Neural crest cell (in vitro differentiated cells): ENCODE measurements at places on chromosomes 3 and 15. TPM values are rescaled to one million over a fixed set of nuclear protein-coding genes. Genes with fewer than 3 reads are reported as not detected.

- no peaks in the 10 kb centered on the region for H3K4me1 ChIP-seq
- H3K27ac ChIP-seq: no peak overlapping the region
- H3K4me3 ChIP-seq: no peak overlapping the region
- no peak for DNase-seq
These were observed 287.5 kb downstream of the ULK4 start for GRCh38 chr3:41674449-41674848.

DNA sequence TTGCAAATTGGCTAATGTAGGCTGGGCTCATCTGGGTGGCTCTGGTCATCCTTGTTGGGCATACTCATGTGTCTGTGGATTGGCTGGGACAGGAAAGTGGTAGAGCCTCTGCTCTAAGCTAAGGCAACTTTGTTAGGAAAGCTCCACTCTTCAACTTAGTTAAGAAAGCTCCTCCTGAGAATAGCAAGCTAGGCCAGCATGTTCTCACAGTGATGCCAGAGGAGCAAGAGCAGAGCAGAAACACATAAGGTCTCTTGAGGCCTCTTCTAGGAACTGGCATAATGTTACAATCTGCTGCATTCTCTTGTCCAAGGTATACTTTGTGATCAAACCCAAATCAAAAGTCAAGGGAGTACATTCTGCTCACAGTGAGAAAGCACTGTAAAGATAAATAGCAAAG is 158.6 kb upstream of the RORA start:
- H3K27ac ChIP-seq: no peak overlapping the region
- no peaks in the 10 kb centered on the region for H3K4me1 ChIP-seq
- no peaks in the 10 kb centered on the region for H3K27me3 ChIP-seq

- no peaks in the 10 kb centered on the region for H3K27me3 ChIP-seq
- no peak overlapping the region for H3K4me3 ChIP-seq
- H3K27ac ChIP-seq: no peak overlapping the region
- H3K4me1 ChIP-seq: peaks cover 4% of the 10 kb centered on the region
These were observed 40.1 kb downstream of the TMEM44 start for GRCh38 chr3:194592798-194593752.

GRCh38 chr15:67931861-67932260 is 92.0 kb upstream of the RNU6-1 start:
- H3K4me3 ChIP-seq: no peak overlapping the region
- no peaks in the 10 kb centered on the region for H3K4me1 ChIP-seq
- no peak overlapping the region for H3K27ac ChIP-seq
- DNase-seq: no peak

- H3K4me1 ChIP-seq: no peaks in the 10 kb centered on the region
- H3K27ac ChIP-seq: no peak overlapping the region
- no peak for DNase-seq
These were observed 267.3 kb downstream of the LPP start for GRCh38 chr3:188421151-188421821.

GRCh38 chr3:100087198-100087597 is 27.1 kb downstream of the FILIP1L start:
- H3K27ac ChIP-seq: peak overlapping the region; percentile 79
- H3K27me3 ChIP-seq: no peaks in the 10 kb centered on the region
- H3K4me1 ChIP-seq: peaks cover 36% of the 10 kb centered on the region
- no peak overlapping the region for H3K4me3 ChIP-seq
- DNase-seq: no peak

DNA sequence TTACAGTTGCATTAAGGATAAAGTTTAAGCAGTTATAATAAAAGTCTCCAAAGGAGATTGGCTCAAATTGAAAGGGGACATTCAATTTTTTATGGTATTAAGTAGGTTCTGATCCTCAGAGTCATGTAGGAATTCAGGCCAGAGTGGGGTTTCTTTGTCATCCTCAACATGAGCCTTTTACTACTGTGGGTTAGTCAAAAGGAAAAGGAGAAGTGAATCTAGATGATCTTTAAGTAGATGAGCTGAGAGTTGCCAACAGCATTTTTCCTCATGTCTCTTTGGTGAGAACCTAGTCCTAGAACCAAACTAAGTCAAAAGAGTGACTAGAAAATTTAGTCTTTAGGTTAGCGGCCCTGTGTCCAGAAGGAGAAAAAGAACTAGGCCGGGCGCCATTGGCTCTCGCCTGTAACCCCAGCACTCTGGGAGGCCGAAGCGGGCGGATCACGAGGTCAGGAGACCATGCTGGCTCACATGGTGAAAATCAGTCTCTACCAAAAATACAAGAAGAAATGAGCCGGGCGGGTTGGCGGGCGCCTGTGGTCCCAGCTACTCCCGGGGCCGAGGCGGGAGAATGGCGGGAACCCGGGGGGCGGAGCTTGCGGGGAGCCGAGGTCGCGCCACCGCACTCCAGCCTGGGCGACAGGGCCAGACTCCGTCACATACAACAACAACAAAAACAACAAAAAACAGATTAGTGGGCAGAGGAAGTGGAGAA is 4.2 kb upstream of the CHL1 start:
- H3K27me3 ChIP-seq: peaks cover 55% of the 10 kb centered on the region
- DNase-seq: no peak
- no peak overlapping the region for H3K4me3 ChIP-seq
- peaks cover 6% of the 10 kb centered on the region for H3K4me1 ChIP-seq
- no peaks in the 10 kb centered on the region for H3K36me3 ChIP-seq

DNA sequence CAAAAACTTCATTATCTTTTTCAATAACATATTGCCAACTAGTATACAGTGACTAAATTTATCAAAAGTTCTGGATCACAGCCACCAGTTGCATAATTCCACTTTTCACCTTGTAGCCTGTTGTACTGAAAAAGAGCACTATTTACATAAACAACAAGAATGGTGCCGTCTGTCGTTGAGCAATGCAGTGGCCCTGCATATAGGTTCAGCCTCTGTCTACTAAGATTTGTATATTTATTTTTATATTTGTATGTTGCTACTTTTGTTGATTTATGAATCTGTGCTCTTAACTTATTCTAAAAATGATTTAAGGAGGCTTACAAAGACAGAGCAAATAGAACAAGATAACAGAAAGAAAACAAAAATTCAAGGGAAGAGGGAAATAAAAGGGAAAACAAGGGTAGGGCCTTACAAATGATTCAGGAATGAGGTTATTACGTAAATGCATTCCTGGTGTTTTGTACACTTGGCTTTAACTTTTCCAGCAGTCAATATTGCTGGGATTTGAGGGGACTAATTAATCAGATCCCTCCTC is 257.6 kb upstream of the STT3B start:
- H3K27ac ChIP-seq: no peak overlapping the region
- H3K27me3 ChIP-seq: no peaks in the 10 kb centered on the region
- H3K36me3 ChIP-seq: no peaks in the 10 kb centered on the region
- no peak for DNase-seq
- H3K4me3 ChIP-seq: no peak overlapping the region
- no peaks in the 10 kb centered on the region for H3K4me1 ChIP-seq

The IQCF6 gene
- total RNA-seq: not detected in 2 replicates

DNA sequence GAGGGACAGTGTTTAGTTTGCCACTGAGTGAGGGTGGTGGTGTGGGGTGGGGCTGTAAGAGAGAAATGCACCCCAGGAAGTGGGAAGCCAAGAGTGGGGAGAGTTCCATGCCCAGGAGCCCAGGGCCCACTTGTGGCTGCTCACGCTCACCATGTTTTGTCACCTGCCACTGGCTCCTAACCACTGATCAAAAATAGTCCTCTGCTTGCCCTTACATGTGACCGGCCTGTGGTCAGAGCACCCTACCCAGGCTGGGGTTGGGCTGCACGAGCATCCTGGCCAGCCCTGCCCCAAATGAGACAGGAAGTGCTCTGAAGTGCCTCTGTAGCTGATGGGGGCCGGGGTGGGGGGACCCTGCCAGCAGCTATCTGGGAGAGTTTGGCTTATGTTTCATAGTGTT is 216.3 kb downstream of the RPLP1 start:
- H3K4me3 ChIP-seq: no peak overlapping the region
- H3K36me3 ChIP-seq: no peaks in the 10 kb centered on the region
- peaks cover 11% of the 10 kb centered on the region for H3K4me1 ChIP-seq
- peaks cover 8% of the 10 kb centered on the region for H3K27me3 ChIP-seq
- H3K27ac ChIP-seq: no peak overlapping the region

DNA sequence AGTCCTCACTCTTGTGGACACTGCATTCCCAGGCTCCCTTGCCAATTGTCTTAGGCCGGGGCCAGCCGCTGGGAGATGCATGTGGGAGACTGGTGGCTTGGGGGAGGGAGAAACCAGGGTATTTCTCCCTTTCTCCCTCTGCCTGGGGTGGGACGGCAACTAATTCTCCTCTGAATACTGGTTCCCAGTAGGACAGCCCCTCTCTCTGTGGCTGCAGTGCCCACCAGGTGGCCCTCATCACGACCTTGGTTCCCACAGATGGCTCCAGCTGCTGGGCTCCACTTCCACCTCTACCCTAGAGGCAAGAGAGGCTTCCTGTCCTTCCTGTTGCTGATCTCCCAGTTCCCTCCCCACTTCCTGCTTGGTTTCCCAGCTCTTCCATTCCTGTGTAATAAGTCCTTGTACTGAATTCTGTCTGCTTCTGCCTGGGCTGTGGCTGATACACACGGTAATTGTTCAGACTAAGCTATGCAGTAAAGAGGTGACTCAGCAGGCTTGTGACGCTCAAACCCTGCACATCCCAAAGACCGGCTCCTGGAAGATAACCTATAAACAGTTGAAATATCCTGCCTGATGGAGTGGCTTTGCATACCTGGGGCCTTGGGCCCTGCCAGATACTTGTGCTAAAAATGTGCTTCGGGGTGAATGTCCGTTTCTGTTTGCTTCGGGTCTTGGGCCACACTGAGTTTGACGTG is 20.4 kb upstream of the COPG1 start:
- peak overlapping the region; percentile 40 for H3K27ac ChIP-seq
- H3K4me3 ChIP-seq: no peak overlapping the region
- no peaks in the 10 kb centered on the region for H3K27me3 ChIP-seq
- DNase-seq: no peak
- no peaks in the 10 kb centered on the region for H3K36me3 ChIP-seq

DNA sequence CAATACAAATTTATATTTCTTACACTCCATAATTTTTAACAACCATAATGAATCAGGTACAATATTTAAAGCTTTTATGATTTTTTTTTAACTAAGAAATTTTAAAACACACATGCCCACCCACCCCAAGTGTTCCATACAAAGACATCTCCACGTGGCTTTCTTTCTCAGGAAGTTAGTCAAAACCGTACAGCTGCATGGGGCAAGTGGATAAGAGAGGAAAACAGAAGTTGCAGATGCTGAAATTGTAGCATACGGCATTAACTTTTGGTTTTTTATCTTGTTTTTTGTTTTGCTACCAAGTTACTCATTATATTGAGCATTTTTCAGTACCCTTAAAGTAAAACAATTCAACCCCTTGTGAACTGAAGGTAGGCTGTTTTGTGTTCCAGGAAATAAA is 14.8 kb downstream of the GNB4 start:
- H3K4me1 ChIP-seq: peaks cover 20% of the 10 kb centered on the region
- H3K27me3 ChIP-seq: no peaks in the 10 kb centered on the region
- no peaks in the 10 kb centered on the region for H3K36me3 ChIP-seq

DNA sequence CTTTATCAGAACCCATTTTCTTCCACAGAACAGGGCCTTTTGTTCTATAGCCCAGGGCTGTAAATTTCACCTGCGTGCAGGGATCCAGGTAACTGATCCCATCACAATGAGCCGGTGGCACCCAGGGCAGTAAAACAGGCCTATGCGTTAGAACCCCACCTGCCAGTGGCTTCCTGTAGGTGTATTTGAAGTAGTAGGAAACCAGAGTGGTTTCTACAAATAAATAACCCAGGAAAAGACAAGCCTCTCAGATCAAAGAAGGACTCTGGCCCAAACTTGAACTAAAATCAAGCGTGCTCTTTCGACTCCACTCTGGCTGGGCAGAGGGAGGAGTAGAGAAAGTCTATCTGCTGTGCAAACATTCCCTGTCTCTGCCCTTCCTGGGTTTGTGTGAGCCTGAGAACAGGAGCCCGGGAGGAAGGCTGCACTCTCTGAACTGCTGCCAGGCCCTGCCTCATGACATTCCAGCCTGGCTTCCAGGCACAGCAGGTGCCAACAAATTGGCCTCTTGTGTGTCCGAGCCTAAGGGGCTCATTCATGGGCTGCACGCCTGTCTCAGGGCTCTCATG is 77.7 kb downstream of the CEMIP start:
- no peaks in the 10 kb centered on the region for H3K4me1 ChIP-seq
- H3K36me3 ChIP-seq: no peaks in the 10 kb centered on the region
- H3K4me3 ChIP-seq: no peak overlapping the region
- no peaks in the 10 kb centered on the region for H3K27me3 ChIP-seq
- no peak for DNase-seq
- H3K27ac ChIP-seq: no peak overlapping the region

DNA sequence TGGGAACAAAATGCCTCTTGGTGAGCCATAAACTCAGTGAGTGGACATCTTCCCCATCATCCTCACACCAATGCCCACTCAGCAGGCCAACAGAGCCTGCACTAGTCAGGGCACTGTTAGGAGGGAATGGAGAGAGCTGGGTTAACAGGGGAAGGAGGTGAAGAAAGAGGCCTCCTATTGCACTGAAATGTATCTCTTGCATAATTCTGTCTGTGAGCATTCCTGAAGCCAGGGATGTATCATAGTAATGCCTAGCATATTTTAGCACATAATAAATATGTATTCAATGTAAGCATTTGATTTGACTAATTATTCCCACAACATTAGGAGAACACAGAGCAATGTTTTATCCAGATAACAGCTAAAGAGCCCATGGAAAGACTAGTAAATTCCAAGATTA is 81.2 kb downstream of the ANO10 start:
- no peaks in the 10 kb centered on the region for H3K27me3 ChIP-seq
- H3K27ac ChIP-seq: peak overlapping the region; percentile 38
- no peak for DNase-seq
- H3K4me3 ChIP-seq: no peak overlapping the region
- no peaks in the 10 kb centered on the region for H3K4me1 ChIP-seq
- no peaks in the 10 kb centered on the region for H3K36me3 ChIP-seq

DNA sequence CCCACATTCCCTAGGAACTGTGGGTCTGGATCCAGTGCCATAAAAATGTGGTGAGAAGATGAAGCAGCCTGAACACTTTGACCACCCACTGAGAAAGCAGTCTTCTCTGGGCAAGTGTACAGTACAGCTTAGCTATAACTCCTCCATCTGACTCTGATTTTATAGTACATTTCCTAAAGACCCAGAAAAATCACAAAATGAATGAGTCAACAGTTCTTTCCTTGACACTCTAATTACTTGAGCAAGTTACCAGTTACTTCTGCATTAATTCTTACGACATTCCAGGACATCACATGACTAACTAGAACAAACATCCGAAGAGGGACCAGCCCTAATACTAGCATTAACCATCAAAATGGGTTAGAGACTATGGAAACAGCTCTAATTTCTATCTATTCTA is 148.1 kb upstream of the PEX5L start:
- no peak overlapping the region for H3K27ac ChIP-seq
- no peak for DNase-seq
- H3K27me3 ChIP-seq: no peaks in the 10 kb centered on the region
- H3K36me3 ChIP-seq: no peaks in the 10 kb centered on the region
- no peaks in the 10 kb centered on the region for H3K4me1 ChIP-seq
- H3K4me3 ChIP-seq: no peak overlapping the region

DNA sequence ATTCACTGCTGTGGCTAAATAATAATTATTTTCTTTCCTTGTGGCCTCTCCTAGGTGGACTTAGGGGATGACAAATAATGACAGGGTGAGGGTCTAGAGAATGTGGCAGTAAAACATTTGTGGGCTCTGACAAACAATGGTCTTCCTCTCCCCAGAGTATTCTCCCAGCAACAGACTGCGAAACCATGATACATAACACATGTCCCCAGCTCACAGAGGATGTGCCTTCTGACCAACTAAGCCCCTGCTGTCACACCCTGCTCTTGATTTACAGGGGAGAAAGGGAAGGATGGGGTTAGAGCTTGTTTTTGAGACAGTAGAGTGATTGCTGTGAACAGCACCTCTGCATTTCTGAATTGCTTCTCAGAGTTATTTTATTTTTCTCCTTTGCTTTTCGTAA is 116.6 kb upstream of the CTDSPL start:
- peaks cover 38% of the 10 kb centered on the region for H3K4me1 ChIP-seq
- no peaks in the 10 kb centered on the region for H3K27me3 ChIP-seq
- no peak overlapping the region for H3K27ac ChIP-seq
- H3K36me3 ChIP-seq: peaks cover 4% of the 10 kb centered on the region
- no peak for DNase-seq
- H3K4me3 ChIP-seq: no peak overlapping the region
